Caudate nucleus (tissue), 63 donors: ENCODE measurements at places on chromosomes 3 and 15.

GRCh38 chr3:128970740-128971047 is 23.2 kb downstream of the CFAP92 start:
- no peak for DNase-seq

GRCh38 chr3:60086811-60087210 is 1037.0 kb upstream of the CFAP20DC start:
- peak; percentile 39 for DNase-seq

GRCh38 chr3:59817511-59817910 is 767.7 kb upstream of the CFAP20DC start:
- DNase-seq: no peak

- DNase-seq: no peak
Observed at GRCh38 chr3:195715583-195716266, 5.1 kb upstream of the MUC20 start.

- DNase-seq: no peak
Observed at GRCh38 chr3:102225407-102226132, 209.2 kb upstream of the ZPLD1 start.

DNA sequence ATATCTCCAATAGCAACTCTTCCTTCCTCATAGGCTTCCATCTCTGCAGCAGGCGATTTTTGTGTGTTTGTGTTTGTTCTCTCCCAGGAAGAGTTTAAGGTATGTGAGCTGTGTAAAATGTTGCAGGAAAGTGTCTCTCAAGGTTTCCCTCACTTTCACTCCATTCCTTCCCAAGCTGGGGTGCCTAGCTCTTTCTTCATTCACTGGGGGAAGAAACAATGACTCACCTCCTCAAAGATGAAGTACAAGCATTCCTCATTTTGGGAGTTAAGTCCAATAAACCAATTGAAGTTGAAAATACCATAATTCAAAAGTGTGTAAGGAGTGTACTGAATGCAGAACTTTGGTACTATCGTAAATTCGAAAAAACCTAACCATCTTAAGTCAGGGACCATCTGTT is 422.7 kb upstream of the CFAP20DC start:
- no peak for DNase-seq
